Activated T-cell treated with anti-CD3 and anti-CD28 coated beads, Interleukin-2, amount 50 U/mL, for 24 hours (primary cell): ENCODE measurements at places on chromosomes 7 and 10.

GRCh38 chr7:74199551-74200355 lies 10.1 kb upstream of the LAT2 start:
- peak; percentile 11 for DNase-seq

GRCh38 chr10:7971949-7972348 lies 82.5 kb upstream of the GATA3 start:
- no peak for DNase-seq

- DNase-seq = no peak
Observed at GRCh38 chr7:47228386-47229014, 353.4 kb downstream of the TNS3 start.

- DNase-seq = no peak
Observed at GRCh38 chr7:37694208-37695094, 10.9 kb downstream of the GPR141 start.

- DNase-seq = no peak
Observed at GRCh38 chr10:30233186-30233959, 115.7 kb downstream of the MTPAP start.

DNA sequence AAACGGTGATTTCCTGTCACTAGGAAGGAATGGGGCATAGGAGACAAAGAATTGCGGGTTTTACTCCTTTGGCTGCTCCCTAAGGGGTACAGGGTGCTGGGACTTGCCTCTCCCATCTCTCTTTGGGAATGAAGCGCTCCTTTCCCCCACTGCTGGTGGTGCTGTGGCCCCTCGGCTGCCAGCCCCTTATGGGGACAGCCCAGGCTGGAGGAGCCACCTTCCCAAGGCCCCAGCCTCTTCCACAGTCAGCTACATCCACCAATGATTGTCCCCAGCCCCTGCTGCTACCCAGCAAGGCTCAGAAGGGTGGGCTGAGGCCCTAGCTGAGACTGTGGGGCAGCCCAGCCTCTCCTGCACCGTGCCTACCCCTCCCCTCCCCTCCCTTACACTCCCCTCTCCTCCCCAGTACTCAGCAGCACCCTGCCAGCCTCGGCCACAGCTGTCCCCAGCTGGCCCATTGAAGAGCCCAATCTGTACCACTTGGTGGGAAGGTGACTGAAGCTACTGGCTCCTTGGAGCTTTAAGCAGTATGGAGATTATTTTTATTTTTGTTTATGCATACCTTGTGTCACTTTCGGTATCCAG lies 19.0 kb downstream of the PRKAG2 start:
- DNase-seq = no peak

DNA sequence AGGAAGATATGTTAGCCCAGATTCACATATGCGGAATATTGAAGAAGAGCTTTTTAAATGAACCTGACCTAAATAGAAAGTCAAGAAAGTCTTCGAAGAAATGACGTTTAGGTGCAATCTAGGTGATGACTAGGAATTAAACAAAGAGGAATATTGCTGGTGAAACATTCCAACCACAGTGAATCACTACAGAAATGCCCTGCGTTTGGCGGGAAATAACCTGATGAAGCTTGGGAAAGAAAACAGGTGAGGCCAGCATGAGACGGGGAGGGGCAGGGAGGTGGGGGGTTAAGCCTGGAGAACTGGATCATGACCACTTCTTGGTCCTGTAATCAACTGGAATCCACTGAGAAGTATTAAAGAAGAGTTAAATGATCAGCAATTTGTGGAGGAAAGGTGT lies 299.4 kb upstream of the VSTM2A start:
- DNase-seq = no peak

- DNase-seq = no peak
Observed at GRCh38 chr7:126608339-126608776, 644.4 kb downstream of the GRM8 start.

- no peak for DNase-seq
Observed at GRCh38 chr10:133377818-133378250, 1.2 kb upstream of the PAOX start.

DNA sequence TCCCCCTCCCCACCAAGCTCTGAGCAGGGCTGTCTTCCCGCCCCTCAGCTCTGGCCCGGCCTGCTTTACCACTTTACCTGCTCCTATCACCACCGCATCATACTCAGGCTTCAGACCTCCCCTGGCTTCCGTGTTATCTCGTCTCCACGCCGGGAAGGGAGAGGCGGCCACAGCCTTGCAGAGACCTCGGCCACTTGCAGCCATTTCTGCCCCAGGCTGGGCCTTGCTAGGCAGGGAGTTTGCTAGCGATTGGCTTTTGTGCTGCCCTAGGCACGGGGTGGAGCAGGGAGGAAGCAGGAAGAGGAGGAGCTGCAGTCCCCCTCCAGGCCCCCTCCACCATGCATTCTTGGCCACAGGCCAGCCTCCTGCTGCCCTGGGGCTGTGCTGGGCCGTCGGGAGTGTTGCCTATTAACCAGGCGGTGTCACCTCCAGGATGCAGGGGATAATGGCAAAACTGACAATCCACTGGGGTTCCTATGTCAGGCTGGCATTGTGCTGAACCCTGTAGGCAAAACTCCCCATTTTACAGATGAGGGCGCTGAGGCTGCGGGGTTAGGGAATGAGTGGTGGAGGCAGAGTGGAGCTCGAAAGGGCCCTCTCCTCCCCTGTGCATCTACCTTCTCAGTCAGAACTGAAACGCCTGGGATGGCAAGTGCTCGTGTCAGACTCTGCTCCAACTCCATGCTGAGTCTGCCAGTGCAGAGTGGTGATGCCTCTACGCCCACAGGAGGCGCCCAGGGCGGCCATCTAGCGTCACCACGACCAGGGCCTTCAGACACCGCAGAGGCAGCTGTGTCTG lies at the start of gene PYROXD2:
Gene PYROXD2 (minus strand): TSS at position 251 of the 799 bp plus-strand sequence. CDS start 47 bp downstream, at position 204.
- DNase-seq = peak; percentile 61

DNA sequence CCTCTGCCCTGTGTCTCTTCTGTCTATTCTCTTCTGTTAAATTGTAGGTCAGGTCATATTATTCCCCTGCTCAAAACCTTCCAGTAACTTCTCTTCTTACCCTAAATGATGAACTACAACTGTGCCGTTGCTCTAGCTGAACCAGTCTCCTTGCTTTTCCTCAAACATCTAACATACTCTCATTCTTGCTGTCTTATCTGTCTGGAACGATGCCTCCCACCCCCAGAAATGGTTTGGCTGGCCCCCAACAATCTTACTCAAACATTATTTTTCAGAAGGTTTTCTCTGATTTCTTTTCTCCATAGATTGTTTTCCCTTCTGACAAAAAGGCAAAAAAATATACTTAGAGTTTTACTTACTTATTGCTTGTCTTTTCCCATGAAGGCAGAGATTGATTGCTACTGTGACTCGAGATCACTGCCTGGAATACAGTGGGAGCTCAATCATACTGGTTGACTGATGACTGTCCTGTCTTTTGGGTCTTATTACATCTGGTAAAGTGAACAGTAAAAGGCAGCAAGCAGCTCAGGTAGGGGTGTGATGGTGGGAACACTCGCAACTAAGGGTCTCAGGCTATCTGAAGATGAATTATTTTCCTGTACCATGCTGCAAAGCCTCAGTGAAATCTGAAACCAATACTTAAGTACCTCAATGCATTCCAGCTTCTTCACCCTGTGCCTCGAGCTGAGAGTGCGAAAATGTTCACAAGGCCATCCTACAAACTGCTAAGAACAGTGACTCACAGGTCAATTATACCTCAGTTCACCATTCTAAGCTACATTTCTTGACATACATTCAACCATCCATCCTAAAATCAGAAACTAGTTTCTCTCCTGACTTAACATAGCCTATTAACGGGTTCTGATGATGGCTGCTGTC lies 67.6 kb downstream of the DNMBP start:
- no peak for DNase-seq

DNA sequence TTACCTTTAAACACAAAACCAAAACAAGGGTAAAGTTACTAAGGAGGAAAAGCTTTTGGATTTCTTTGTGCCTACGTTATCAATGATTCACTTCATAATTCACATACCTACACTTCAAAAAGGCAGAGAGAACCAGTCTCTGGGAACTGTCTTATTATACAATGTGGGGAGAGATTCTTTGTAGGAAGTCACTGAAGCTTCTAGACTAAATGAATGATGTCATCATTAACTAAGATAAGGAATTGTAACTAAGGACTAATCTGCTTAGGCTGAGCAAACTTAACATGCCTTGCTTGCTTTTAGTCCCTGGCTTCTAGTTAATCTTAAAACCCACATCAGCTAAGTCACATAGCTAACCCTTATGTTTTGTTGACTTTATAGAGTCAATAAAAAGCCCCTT lies 771.2 kb downstream of the NXPH1 start:
- no peak for DNase-seq

GRCh38 chr7:106075937-106076336 lies 36.2 kb downstream of the SYPL1 start:
- no peak for DNase-seq

DNA sequence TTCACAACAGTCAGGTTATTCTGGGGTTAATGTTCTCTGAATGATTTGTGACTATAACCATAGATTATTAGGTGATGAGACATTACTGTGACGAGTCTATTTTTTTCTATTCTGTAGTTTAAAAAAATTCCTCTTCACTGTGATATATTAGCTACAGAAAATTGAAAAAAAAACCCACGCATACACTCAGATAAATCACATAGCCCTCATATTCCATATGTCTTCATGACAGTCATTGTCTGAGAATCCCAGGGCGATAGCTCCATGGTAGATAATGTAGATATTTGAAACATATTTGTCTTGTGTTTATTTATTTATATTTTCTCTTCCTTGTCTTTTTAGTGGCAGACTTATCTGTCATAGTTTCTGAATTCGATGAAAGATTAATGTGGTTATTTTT lies 110.0 kb downstream of the CAMK1D start:
- DNase-seq = no peak

- no peak for DNase-seq
Observed at GRCh38 chr10:122829454-122829853, 16.2 kb downstream of the CUZD1 start.

- no peak for DNase-seq
Observed at GRCh38 chr7:92306153-92306552, 60.4 kb downstream of the ANKIB1 start.

GRCh38 chr10:126250527-126251310 lies 137.6 kb downstream of the ADAM12 start:
- DNase-seq = no peak

GRCh38 chr7:34059136-34059828 lies 153.9 kb downstream of the BMPER start:
- DNase-seq = no peak

- peak; percentile 70 for DNase-seq
Observed at GRCh38 chr10:103244666-103245271, 918 bp upstream of the RPEL1 start.

GRCh38 chr7:85215098-85215497 lies 28.2 kb upstream of the SEMA3D start:
- no peak for DNase-seq

- DNase-seq = no peak
Observed at GRCh38 chr10:11153245-11153644, 135.6 kb downstream of the CELF2 start.

DNA sequence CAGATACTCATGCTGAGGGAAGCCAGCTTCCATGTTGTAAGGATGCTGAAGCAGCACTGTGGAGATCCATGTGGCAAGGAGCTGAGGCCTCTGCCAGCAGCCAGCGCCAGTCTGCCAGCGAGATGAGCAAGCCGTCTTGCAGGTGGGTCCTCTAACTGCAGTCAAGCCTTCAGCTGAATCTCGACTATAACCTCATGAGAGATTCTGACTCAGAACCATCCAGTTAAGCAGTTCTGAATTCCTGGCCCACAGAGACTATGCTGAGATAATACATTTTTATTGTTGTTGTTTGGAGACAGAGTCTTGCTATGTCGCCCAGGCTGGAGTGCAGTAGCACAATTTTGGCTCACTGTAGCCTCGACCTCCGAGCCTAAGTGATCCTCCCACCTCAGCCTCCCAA lies 105.6 kb downstream of the SH3PXD2A start:
- no peak for DNase-seq

- no peak for DNase-seq
Observed at GRCh38 chr7:92761391-92762097, 74.8 kb downstream of the CDK6 start.

GRCh38 chr7:142711746-142712616 lies 37.3 kb upstream of the PRSS1 start:
- DNase-seq = no peak

GRCh38 chr7:77338260-77338659 lies 77.9 kb downstream of the GSAP start:
- no peak for DNase-seq

GRCh38 chr10:113047605-113047962 lies 97.5 kb downstream of the TCF7L2 start:
- DNase-seq = no peak

DNA sequence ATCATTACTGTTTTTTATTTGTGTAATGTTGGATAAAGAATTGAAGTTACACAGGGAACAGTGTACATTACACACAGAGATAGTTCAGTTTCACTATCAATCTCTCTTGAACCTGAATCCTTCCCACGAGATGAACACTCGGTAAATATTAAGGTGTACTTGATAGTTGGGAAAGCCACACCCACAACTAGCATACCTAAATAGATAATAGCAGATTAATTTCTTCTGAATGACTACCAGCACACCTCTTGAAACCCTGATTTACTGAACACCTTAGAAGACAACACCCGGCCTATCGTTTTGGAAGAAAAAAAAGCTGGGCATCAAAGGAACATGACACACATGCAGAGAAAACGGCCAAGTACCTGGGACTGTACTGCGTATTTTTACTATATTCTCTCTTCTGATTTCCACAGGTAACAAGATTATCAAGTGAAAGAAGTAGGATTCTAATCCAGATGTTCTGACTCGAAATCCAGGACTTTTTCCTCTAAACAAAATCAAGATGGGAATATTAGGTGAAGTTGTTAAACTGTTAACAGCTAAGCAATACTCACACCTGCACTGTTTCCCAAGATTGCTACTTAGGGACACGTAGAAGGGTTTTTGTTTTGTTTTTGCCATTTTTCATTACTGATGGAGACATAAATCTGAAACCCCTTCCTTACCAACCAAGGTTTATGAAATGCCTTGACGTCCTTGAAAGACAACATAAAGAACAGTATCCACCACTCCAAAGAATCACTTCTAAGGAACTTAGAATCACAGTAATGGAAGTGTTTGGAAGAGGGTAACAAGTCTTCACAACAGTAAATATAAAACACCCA lies 1.0 kb downstream of the CCDC186 start:
- DNase-seq = no peak

DNA sequence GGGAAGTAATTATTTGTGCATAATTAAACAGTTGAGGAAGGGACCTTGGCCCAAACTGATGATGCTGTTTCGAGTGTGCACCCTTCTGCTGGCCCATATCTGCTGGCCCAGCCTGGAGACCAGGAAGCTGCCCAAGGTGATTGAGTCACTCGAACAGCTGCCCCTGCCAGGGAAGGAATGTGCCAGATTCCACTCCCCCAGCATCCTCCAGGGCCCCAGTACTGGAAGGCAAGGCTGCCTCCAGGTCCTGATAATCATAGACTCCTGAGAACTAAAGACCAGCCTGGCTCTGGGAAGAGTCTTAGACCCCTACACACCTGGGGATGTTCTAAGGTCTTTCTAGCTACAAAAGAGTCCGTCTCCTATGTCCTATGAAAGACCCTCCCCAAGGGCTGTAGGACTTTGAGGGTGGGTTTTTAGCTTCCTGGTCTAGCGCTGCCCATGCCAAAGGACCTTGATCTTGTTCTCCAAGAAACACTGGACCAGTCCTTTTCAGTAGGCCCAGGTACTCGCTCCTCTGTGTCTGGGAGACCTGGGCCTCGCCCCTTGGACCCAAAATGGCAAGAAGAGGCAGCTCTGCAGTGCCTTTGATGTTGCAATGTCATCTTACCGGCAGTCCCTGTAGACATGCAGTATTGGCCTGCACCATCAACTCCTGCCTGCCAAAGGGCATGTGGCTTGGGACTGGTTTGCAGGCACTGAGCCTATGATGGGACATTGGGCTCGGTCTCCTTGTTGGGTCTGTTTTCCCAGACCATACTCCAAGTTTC lies 103.2 kb upstream of the GPR26 start:
- no peak for DNase-seq
